Hair follicular keratinocyte (primary cell): ENCODE measurements at places on chromosomes 7 and 10. TPM values are rescaled to one million over a fixed set of nuclear protein-coding genes. Genes with fewer than 3 reads are reported as not detected.

Gene NEUROG3
- total RNA-seq = not detected in 2 replicates

Gene ANKRD61
- not detected in 2 replicates for total RNA-seq

Gene RASSF4
- total RNA-seq = 1.1 and 1.2 TPM in 2 replicates

Gene ANKRD1
- total RNA-seq = not detected in 2 replicates

Gene CHAT
- total RNA-seq = not detected in 2 replicates

Gene CPXM2
- under 0.01 and 0.04 TPM in 2 replicates for total RNA-seq

Gene TDRD1
- total RNA-seq = 0.31 and 0.76 TPM in 2 replicates

Gene TAS2R3
- 0.16 TPM in 1 of 2 replicates, not detected in the other for total RNA-seq

Gene CFAP58
- total RNA-seq = 0.55 and 1.1 TPM in 2 replicates

Gene TRIL
- not detected in 2 replicates for total RNA-seq

Gene STEAP4
- total RNA-seq = under 0.01 and 0.76 TPM in 2 replicates
